Stimulated activated effector memory CD8-positive, alpha-beta T cell treated with anti-CD3 and anti-CD28 coated beads, Interleukin-12 subunit alpha, Interleukin-12 subunit beta, amount 100 ng/mL, for 72 hours (primary cell): ENCODE measurements at places on chromosomes 16 and 17.

GRCh38 chr17:40526668-40527067, 25.2 kb upstream of the TNS4 start:
- DNase-seq, result no peak

DNA sequence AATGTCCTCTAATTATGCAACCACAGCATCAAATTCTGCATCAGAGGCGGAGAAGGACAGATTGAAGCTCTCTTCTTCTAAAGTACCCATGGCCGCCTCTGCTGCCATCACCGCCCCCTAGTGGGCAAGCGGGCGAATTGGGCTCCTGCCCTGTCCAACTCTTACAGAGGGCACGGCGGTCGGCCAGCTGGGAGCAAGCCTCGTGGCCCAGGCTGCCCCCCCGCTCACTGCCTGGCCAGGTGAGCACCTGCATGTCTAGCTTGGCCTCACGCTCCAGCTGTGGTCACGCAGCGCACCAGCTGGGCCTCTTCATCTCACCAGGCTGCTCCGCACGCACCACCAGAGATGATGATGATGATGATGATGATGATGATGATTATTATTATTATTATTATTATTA, 146.1 kb upstream of the TOM1L1 start:
- no peak for DNase-seq

DNA sequence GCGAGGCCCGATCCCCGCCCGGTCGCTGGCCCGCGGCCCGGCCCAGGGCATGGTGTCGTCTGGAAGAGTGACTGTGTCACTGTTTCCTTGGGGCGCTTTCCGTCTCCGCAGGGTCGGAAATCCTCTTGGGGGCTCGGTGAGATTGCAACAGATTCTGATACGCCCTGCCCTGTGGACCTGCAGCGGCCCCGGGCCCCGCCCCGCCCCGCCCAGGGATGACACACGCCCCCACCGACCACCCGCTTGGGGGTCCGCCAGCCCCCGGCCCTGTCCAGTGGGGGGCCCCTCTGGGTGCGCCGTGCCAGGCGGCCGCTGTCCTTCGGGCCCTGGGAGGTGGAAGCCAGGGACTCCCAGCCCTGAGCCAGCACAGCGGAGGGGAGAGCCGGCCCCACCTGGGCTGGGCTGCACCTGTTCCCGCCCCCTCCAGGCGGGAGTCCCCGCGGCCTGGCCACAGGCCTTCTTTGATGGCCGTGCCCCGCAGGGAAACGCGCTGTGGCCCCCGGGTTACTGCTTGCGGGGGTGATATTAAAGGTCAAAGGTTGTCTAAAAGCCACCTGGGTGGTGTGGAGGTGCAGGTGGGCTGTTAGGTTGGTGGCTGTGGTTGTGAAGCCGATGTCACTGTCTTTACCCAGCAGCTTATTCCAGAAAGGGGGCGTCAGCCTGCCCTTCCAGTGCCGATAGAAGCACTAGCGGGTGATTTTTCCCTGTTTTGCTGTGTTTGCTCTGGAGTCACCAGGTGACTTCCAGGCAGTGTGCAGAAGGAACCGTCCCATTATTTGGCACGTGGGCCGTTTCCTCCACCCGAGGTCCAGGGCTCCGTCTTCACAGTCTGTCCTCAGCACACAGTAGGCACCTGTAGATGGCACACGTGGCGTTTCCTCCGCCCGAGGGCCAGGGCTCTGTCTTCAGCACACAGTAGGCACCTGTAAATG, 752 bp downstream of the TBC1D24 start:
- no peak for DNase-seq

- DNase-seq, result no peak
Observed at GRCh38 chr17:18323007-18323406, 7.9 kb downstream of the SMCR8 start.

GRCh38 chr17:50148226-50149090, 2.0 kb downstream of the PPP1R9B start:
- peak; percentile 88 for DNase-seq
